ENCODE measurements at places on chromosomes 5 and 9. TPM values are rescaled to one million over a fixed set of nuclear protein-coding genes. Genes with fewer than 3 reads are reported as not detected.

Gene CSF2
- not detected for polyA plus RNA-seq

Gene MYMK
- polyA plus RNA-seq: not detected

Gene C6
- polyA plus RNA-seq: not detected

Gene LCN9
- not detected for polyA plus RNA-seq

Gene PLAC8L1
- polyA plus RNA-seq: not detected

Gene FAM169A
- polyA plus RNA-seq: 6.3 TPM

Gene WNK2
- polyA plus RNA-seq: not detected

Gene SLC27A4
- 5.5 TPM for polyA plus RNA-seq

Gene TNFSF15
- polyA plus RNA-seq: not detected

DNA sequence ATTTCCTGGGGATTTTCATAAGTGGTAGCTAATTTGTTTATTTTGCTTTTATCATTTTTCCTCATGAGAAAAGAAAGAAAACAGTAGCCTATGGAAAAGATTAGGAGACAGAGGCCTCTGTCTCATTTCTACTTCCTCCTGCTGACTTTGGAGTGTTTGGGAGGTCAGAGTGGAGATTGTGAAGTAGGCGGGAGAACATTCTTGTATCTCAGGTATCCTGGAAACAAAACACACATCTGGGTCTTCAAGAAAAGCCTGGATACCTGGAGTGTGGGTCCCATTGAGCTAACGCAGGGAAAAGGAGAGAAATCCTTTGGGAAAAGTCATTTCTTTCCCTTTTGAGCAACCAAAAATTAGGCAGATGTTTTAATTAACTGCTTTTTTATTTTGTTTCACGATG, 161.5 kb upstream of the DMAC1 start:
- DNase-seq: no peak

DNA sequence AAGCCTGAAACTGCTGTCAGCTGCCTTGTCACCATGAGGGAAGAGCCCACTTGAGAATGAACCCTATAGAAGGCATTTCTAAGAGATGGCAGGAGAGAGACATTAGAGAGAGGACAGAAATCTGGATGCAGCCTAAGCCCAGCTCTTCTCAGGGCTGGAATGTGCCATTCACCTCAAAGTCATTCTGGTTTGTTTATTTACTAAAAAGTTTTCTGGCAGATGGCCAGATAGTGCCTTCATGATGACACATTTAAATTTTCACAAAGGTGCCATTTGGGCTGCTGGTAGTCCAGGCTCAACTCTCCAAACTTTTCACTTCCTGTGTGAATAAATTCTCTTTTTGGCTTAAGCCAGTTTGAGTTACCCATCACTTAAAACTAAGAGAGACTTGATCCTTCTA, 144.6 kb upstream of the ZNF366 start:
- DNase-seq: no peak

DNA sequence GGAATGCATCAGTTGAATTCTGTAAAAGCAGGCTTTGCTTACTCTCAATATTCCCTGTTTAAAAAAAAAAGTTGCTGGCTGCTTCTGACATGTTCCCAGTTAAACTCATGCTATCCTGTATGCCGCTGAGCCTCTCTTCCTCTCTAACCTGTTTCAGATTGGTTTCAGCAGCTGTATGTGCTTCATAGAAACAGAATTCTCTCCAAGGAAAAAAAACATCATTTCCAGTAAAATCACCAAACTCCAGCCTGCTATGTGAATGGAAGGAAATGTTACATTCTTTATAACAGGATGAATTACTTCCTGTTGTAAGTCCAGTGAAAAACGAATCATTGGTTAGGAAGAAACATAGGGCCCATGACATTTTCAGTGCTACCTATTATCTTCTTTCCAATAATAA, 25.7 kb upstream of the KCNV2 start:
- no peak for DNase-seq

- no peak for DNase-seq
Measured at GRCh38 chr9:250039-250438, 35.4 kb downstream of the DOCK8 start.

- DNase-seq: no peak
Measured at GRCh38 chr9:79185866-79186265, 385.9 kb upstream of the TLE4 start.

GRCh38 chr5:117327511-117327910, 752.9 kb upstream of the SEMA6A start:
- DNase-seq: no peak

GRCh38 chr5:1643651-1644392, 120.1 kb upstream of the LPCAT1 start:
- no peak for DNase-seq

DNA sequence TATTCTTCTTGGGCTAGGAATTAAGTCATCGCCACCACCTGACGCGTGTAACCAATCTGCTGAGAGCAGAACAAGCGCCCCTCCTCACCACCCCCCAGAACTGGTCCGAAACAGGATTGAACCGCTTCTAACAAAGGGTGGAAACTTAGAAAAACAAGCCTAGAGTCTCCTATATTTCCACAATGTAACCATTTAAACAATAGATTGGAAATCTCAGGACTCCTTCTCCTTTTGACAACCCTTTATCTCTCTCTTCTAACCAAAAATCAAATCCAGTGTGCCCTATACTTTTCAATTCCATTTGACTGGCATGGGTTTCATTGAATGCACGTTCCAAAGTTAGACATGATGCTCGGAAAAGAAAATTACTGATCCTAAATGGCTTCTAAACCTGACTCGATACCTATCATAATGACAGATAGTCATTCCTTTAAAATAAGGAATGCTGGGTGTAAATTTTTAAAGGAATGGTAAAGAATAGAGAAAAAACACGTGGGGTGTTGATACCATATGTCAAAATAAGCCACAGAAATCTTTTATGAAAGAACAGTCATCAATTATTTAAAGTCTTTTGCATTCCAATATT, 1.2 kb downstream of the ARRDC3 start:
- peak; percentile 94 for DNase-seq

DNA sequence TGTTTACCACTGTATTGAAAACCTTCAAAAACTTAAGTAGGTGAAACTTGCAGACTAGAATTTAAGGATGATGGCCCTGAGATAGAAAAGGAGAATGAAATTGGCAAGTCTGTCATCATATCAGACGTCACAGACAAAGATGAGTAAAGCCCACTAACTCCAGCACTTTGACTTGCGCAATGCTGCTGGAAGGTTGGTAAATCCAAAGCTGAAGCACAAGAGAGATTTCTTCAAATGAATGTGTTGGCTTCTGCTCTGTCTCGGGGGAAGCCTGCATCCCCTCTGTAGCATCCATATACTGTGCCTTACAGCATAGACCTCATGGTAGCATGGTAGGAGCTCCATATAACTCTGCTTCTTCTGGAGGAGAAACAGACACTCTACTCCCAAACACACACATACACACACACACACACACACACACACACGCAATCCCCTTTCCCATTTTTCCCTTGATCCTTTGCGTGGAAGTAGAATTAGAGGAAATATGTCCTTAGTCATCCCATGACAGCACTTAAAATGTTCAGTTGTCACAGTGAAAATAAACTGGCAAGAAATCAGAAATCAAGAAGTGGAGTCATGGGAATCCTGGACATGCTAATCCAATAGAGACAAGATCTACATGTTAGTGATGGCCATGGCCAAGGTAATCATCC, 241.5 kb downstream of the NR3C1 start:
- no peak for DNase-seq

GRCh38 chr9:18706648-18707047, 232.7 kb downstream of the ADAMTSL1 start:
- no peak for DNase-seq

DNA sequence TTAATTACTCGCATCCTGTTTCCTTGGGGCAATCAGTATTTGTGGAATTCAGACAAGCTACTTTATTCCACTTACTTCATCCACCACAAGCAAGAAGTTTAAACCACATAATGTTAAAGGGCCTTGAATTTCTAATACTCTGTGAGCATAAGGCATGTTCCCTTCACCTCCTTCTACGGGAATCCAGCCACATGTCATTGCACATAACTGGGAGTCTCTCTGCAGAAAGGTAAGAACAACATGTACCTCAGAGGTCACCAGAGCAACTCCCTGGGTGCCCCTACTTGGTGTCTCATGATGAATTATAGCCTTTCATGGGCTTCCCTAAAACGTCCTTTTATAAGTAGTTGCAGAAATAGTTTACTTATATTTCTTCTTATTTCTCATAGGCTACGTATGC, 553.2 kb downstream of the DTWD2 start:
- no peak for DNase-seq

DNA sequence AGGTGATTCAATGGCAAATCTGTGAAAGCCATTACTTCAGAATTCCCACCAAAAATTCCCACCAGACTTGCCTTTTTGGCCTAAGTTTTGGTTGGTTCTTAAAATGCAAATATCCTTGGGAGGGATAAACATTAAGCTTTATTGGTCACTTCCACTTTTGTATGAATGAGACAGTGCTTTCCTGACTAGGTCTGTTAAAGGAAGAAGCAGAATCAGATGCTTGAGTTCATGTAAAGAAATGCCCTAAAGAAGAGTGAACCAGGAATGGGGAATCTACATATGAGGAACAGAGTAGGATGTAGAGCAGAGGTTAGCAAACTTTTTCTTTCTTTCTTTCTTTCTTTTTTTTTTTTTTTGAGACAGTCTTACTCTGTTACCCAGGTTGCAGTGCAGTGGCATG, 129.3 kb downstream of the GCNT1 start:
- no peak for DNase-seq

GRCh38 chr5:125481506-125482465, 735.3 kb upstream of the ZNF608 start:
- DNase-seq: no peak

DNA sequence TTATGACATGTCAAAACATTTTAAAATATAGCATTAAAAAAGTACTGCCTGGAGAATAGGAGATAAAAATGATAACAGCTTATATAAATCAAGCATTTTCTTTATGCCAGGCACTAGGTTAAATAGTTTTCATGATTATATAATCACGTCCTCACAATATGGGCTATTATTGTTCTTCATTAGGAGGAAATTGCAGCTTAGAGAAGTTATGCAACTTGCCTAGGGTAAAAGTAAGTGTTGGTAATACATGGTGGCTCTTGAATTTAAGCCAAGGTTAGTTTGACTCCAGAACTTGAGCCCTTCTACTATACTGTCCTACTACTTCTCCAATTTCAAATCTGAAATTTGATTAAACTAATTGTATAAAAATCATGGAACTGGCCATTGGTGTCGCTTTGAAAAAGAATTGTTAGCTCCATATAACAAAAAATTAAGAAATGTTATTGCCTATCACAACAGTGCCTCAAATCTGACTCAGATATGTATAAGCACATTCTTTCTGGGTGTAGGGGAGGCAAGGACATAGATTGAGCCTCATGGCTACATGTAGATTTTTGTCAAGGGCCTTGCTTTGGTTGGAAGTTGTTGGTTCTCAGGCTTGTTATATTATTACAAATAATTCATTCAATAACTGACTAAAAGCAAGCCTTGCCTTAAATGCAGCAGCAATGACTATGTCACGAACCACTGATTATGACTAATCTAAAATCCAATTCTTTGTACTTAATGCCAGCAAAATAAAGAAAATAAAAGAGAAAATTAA, 223.5 kb upstream of the DAB2 start:
- DNase-seq: no peak

DNA sequence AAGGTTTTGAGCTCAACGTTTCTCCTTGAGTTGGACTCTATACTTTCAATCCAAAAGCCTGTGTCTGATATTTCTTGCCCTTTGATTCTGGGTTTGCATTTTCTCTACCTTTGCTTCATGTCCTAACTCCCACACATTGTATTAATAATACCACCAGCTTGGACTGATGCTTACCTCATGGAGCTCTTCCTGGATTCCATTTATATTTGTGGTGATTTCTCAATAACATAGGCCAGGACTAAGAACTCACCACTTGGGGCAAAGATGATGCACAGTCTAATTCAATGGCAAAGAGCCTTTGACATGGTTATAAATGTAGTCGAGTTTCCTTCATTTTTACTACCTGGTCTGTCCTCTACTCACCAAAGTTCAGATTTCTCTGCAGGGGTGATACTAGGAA, 27.5 kb upstream of the EFNA5 start:
- no peak for DNase-seq

DNA sequence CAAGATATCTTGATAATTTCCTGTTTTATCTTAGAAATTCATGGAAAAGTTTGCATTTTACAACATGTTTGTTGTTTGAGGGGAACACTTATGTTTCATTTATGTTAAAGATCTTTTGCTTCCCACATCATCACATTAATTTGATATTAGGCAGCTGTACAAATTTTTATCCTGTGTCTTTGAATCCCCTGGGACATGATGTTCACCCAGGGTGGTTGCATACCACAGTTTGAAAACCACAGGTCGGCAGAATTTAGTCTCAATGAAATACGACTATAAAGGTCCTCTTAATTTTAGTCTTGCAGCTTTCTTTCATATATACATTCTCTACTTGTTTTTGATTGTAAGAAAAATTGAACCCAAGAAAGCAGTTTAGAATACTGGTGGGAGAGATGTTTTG, 3.7 kb downstream of the NAA35 start:
- no peak for DNase-seq

GRCh38 chr9:87140605-87141109, 193.4 kb upstream of the GAS1 start:
- DNase-seq: no peak

DNA sequence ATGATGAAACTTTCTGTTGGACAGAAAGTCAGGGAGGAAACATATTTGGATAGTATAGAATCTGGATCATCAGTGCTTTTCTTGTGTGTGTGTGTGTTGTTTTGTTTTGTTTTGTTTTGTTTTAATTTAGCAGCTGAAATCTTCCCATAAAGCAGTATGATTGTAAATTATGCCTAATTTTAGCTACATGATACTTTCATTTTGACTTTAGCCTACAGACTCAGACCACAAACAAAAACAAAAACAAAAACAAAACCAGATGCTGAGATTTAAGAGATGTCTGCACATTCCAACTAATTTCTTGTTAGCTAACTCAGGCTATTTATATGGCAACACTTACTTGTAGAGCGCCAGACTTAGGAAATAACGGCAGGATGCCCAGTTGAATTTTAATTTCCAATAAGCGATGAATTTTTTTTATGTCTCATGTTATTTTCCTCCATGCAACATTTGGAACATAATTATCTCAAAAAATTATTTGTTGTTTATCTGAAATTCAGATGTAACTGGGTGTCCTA, 119.5 kb upstream of the TRPC7 start:
- DNase-seq: no peak

DNA sequence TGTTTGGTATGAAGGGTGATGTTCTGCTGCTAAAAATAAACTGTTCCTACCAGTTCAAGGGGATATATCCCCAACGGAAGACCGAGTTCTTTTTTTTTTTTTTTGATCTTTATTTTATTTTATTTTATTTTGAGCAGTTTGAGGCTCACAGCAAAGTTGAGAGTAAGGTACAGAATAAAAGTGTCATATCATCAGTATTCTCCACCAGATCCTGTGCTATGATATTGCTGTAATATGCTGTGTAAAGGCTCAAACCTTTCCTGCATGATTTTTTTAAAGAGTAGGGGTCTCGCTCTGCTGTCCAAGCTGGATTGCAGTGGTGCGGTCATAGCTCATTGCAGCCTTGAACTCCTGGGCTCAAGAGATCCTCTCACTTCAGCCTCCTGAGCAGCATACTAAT, 34.8 kb upstream of the DHFR start:
- no peak for DNase-seq
